Stimulated activated CD4-positive, alpha-beta T cell treated with anti-CD3 and anti-CD28 coated beads, Interleukin-1b, Interleukin-23, amount 100 ng/mL, for 1 hour (primary cell): ENCODE measurements at places on chromosomes 4 and X.

GRCh38 chr4:61501812-61502211 is 301.7 kb downstream of the ADGRL3 start:
- DNase-seq, result no peak

DNA sequence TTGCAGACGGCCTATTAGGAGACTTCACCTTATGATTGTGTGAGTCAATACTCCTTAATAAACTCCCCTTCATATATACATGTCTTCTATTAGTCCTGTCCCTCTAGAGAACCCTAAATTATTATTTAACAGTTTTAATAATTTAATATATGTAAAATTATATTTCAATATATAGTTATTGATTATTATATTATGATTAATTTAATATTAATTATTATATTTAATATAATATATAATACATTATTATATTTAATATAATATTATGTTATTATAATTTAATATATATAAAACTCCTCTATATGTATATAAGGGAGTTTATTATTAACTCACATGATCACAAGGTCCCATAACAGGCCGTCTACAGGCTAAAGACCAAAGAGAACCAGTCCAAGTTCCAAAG is 533.2 kb downstream of the ARAP2 start:
- DNase-seq, result no peak

DNA sequence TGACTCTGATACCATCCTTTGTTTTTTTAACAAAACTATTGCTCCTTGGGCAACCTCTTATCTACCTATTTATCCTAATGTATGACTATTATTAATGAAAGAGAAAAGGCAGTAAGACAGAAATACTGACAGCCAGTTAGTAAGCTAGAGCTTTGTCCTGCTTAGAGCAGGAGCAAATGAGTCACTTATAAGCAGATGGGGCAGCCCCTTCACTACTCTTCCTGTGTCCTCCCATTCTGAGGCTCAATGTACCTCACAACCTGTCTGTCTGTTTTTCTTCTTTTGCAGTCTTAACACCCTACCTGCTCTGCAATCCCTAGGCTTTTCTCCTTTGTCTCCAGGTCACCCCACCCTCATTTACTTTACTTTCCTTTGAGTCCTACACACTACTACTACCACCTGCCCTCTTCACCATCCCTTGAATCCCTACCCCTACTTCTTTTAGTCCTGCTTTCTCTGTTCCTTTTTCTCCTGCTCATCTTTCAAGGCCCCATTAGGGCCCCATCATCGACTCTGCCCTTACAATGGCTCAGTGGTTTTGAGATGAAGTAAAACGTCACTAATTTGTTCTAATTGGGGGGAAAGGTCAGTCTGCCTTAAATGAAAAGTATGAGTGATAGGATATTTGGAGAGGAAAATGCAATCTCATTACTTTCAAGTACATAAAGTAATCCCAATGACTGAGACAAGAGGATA is 294.3 kb downstream of the GUCY2F start:
- DNase-seq, result no peak

- DNase-seq, result no peak
Measured at GRCh38 chr4:100511896-100512295, 5.9 kb downstream of the EMCN start.

GRCh38 chr4:52713456-52713937 is 37.7 kb downstream of the ERVMER34-1 start:
- DNase-seq, result no peak

DNA sequence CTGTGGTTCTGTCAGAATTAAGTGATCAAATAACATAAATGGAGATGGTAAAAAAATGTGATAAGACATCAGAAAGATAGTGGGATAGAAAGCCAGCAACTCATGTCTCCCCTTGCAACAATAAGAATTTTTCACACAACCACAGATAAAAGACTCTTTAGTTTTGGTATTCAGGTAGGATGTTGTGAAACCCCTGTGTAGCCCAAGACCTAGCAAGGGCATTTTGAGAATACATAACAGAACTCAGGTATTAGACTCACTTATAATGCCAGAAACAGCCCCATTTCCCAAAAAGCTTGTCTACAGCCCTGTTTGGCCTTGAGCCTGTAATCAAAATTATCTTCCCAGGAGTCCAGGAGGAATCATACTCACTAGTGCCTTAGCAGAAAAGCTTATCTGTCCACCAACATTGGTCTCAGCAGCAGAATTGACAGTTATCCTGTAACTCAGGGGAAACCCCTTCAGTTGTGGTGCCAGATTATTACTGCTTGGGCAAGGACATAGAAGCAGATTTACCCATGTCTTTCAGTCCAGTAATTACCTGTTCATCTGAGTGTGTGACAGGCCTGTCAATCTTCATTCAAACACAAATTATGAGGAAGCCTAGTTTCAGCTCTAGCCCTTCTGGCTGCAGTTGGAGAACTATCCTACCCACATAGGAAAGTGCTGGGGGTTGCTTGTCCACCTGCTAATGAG is 41.0 kb upstream of the UGT2B17 start:
- no peak for DNase-seq
